ENCODE measurements at places on chromosomes 2 and 18.

DNA sequence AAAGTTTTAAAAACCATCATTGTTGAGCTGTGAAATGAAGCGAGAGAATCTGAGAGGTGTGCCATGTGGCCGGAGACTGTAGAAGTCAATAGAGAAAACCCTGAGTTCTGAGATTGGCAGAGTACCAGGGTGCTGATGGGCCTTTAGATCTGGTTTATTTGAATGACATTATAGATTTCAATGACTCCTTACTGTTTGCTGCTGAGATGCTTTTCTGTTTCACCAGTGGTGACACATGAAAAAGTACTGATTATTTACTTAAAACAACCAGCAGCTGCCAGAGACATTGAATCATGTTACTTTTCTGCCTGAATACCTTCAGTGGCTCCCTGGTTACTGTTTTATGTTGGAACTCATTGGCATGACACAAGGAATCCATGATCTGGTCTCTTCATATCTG lies 602.7 kb upstream of the ZNF804A start:
- DNase-seq, result no peak

DNA sequence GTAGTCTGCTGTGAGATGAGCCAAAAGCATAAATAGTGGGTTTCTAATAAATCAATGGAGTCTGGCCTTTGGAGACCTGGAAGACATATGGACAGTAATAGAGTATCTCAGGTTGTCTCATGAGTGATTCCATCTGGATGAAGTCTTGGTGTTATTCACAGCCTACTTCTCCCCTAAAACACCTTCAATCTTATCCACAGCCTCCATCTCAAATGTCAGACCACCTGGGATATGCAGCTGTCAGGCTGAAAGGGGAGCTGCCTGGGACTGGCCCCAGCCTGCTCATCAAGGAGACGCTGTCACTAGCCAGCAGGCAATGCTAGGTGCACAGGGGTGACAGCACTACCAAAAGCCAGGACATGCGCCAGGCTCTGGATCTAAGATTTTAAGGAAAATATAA lies 684.0 kb upstream of the ZEB2 start:
- no peak for DNase-seq

DNA sequence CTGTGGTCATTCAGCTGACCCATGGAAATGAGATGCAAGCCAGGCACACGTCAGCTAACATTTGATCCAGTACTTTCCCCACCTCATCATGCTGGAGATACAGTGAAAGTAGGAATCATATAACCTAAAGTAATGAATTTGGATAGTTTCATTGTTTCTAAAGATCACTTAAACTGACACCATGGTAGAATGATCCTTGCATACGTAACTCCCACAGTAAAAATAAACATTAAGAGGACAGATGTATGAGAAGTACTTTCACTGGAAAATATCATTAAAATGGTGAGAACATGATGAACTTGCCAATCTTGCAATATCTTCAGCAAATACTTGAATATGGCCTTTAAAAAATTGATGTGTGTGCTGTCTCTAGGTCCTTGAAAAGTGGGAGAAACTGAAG lies 85.4 kb downstream of the MAIP1 start:
- no peak for DNase-seq

DNA sequence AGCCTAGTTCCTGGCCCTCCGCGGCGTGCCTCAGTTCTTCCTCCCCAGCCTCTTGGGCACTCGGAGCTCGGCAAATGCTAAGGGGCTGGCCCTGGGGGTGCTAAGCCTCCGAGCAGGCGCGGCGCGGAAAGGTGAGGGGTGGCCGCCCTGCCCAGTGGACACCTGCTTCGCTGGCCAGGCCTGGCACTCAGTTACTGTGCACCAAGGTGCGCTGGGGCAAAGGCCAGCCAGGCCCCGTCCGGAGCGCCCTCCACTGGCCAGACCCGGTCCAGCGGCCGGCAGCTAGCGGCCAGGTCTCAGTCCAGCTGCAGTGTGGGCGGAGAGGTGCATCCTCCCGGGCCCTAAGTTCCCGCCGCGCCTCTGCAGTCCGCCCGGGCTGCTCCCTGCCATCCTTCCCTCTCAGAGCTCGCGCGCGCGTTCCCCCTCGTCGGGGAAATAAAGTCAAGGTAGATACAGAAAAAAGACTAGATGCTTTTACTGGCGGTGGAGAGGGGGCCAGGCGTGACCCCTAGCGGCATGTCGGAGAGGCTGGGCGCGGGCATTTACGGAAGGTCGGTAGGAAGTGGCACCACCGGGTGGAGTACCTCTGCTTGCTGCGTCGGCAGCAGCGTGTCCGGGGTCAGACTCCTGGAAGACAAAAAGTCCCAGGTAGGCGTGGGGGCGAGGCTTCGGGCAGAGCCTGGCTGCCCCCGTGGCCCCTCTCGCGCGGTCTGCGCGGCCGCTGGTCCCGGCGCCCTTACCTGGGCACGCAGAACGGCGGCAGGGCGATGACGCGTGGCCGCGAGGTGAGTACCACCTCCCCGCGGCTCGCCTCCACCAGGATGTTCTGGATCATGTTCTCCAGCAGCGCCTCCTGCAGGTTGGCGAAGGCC lies 9.4 kb upstream of the CRYBA2 start:
- DNase-seq, result no peak

GRCh38 chr2:16729335-16729734 lies 63.7 kb upstream of the CYRIA start:
- no peak for DNase-seq

DNA sequence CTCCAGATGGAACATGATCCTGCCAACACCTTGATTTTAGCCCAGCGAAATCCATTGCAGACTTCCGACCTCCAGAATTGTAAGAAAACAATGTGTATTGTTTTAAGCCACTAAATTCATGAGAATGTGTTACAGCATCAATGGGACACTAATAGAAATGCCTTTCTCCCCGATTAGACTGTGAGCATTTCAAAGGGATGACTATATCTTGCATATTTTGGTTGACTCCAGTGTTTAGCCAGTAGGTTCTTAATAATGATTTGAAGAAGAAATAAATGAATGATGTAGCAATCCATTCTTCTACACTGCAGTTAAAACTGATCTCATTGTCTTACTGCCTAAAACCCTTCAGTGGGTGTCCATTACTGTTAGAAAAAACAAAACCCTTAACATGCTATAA lies 67.4 kb upstream of the ACVR1C start:
- DNase-seq, result no peak

- DNase-seq, result no peak
Measured at GRCh38 chr2:190771726-190772125, 108.9 kb upstream of the GLS start.

DNA sequence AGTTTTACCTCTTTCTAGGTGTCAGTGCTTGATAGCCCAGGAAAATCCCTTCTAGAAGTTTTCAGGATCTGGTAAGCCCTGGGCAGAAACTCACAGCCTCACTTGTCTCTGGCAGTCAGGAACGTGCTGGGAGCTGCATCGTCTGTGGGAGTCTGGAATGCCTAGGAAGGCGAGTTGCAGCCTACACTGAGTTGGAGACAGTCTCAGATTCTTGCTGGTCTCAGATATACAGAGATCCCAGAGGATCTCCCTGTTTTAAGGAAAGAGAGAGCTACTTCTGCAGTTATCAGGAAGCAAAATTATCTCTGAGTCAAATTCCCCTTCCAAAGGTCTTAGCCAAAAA lies 104.4 kb upstream of the CDC42EP3 start:
- DNase-seq, result no peak

- DNase-seq, result no peak
Measured at GRCh38 chr2:61266632-61267505, 104.9 kb downstream of the C2orf74 start.
